NCI-H510A treated with DMSO at 0.1 percent for 48 hours (cell line): ENCODE measurements at places on chromosomes 4 and X.
A peak's percentile ranks its signal among the peaks of the same experiment; 100 is the strongest.

- no peak for DNase-seq
Observed at GRCh38 chr4:173450281-173450680, 51.4 kb upstream of the SCRG1 start.

DNA sequence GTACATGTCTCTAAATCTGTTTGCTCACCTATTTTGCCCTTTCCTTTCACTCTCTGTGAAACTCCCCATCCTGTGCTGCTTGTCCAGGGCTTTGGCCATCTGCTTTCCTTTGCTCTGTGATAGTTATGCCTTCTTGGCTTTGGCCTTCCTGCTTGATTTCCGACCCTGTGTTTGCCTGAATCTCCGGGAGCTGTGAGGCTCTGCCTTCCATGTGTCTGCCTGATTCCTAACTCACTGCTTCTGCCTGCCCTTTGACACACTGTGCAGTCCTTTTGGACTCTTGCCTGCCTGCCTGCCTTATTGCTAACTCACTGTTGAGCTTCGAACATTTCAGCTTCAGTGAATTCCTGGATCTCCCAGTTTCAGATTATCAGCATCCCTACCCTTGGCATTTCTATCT is 143.1 kb downstream of the C4orf33 start:
- no peak for DNase-seq

DNA sequence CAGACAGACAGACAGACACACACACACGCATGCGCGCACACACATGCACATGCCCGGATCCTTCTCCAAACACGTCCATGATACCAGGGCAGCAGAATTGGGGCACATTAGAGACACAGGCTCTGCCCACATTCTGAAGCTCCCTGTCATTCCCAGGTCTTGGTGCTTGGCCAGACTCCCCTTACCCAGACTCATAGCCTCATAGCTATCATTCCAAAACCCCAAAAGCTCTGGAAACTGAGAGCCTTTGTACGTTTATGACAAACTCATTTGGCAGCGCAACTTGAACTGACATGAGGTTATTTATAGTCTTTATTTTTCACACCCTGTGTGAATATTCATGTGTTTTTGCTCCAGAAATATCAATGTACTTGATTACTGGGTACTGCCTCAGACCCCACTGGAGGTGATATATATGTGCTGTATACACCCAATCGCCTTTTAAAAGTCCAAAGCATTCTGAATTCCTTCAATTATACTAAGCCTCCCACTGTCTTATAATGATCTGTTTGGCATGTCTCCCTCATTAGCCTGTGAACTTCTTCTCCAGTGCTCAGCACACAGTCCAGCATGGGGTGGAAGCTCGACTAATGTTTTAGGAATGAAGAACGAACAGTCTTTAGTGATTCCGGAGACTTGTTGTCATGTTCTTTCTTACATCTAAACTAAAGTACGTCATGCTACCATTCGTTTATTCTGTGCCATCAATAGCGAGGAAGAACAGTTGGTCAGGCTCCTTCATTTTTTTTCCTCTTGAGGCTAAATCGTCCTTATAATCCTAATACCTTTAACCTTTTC is 45.0 kb downstream of the RTL9 start:
- no peak for DNase-seq

GRCh38 chr4:8606476-8606875 is 13.9 kb downstream of the CPZ start:
- no peak for DNase-seq

DNA sequence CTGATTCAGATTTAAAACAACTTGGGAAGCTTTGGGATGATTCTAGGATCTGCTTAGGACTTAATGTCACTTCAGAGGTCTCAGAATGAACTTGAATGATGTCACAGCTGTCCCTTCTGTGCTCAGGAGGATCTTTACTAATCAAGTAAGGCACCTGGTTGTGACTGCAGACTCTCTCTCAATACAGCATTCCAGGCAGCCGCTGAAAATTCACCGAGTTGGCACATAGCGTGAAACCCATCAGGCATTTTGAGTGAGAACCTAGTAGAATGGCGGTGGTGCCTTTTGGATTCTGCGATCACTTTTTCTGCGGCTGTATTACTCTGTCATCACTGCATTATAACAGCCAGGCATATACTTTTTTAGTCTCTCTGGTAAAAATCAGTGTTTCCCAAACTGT is 16.5 kb downstream of the SNX25 start:
- no peak for DNase-seq

DNA sequence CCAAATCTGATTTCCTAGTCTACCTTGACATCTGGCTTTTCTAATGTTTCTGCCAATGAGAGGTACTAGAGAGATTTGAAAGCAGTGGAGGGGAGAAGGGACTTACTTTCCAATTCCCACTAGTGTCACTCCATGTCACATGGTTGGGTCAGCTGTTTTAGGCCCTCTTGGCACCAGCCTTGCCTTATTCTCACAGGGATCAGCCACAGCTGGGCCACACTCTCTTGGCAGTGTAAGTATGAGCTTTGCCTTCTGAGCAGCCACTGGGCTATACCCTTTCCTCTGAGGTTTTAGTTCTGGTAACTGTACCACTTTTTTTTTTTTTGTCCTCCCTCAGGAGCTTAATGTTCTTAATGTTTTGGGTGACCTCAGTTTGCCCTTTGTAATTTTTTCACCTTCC is 10.2 kb upstream of the ADH1C start:
- DNase-seq, result no peak

GRCh38 chr4:7068883-7069282 is 1.0 kb upstream of the GRPEL1 start:
- no peak for DNase-seq

GRCh38 chrX:153564047-153564606 is 34.8 kb downstream of the CCNQ start:
- no peak for DNase-seq

DNA sequence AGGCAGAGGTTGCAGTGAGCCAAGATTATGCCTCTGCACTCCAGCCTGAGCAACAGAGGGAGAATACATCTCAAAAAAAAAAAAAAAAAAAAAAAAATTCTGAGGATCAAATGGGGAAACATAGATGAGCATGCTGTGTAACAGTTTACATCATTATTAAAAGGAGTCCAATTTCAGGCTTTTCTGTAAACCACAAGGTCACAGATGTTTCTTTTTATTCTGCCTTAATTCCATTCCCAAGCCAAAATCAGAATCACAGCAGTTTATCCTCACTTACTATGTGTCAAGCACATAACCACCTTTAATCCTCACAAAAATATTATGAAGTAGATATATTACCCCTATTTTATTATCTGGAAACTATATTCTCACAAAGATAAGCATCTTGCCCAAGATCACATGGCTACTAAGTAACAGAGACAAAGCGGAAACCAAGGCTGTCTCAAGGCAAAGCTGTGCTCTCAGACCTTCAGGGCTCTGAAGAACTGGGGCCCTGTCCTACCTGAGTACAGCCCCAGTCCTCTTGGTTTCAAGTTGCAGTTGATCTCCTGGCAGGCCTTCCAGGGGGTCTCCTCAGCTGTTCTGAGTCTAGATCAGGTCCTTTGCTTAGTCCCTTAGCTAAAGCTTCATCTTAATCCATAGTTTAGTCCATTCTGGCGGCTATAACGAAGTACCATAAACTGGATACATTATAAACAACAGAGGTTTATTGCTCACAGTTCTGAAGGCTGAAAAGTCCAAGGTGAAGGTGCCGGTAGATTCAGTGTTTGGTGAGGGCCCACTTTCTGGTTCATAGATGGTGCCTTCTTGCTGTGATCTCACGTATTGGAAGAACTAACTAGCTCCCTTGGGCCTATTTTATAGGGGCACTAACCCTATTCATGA is 141.3 kb downstream of the PALLD start:
- DNase-seq, result no peak

DNA sequence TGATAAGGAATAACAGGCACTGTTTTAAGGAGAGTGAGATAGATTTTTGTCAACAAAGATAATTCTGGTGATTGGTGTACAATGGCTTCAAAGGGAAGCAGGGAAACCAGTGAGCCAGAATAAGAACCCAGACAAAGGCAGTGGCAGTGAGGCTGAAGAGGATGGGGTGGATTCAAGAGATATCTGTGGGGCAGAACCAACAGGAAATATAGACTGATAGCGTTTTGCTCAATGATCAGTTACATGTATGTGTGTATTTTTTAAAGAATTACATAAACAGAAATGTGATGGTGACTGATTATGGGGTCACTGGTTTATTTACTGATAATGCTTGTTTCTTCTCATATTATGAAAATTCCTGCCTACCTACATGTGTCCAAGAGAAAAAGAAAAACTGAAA is 66.4 kb downstream of the AMMECR1 start:
- no peak for DNase-seq

DNA sequence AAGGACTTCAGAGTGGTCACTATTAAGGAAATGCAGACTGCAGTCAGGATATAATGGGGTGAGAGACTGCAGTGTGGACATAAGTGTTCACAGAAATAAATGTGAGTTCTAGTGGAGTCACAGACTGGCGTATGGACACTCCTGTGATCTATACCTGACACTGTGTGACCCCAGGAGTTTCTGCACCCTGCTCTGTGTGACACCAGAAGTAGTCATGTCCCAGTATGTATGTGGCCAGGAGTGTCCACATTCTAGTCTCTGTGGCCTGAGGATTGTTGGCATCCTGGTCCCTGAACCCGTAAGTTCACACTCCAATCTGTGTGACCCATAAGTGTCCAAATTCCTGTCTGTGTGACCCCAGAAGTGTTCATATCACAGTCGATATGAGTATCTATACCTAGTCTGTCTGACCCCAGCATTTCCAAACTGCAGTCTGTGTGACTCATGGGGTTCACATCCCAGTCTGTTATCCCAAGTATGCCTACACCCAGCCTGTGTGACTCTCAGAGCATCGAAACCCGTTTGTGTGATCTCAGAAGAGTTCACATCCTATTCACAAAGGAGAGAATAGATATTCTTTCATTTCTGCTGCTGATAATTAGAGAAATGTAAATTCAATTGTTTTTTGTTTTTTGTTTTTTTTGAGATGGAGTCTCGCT is 16.3 kb downstream of the WDR13 start:
- no peak for DNase-seq

DNA sequence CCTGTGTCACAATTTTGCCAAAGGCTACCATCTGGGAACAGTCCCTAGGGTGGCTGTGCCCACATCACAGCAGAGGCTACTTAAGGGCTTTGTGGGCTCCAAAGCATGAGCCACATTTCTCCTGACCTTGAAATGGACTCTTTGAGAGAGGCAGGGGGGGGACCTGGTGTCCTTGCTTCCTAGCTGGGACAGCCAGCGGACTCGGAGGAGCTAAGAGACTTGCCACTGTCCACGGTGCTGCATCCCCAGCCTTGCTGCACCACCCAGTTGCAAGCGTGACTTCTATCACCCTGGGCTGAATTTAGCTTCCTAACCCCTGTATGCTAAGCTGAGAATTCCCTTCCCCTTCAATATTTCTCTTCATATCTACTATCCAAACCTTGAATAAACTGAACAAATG is 99.0 kb downstream of the PHKA2 start:
- no peak for DNase-seq

DNA sequence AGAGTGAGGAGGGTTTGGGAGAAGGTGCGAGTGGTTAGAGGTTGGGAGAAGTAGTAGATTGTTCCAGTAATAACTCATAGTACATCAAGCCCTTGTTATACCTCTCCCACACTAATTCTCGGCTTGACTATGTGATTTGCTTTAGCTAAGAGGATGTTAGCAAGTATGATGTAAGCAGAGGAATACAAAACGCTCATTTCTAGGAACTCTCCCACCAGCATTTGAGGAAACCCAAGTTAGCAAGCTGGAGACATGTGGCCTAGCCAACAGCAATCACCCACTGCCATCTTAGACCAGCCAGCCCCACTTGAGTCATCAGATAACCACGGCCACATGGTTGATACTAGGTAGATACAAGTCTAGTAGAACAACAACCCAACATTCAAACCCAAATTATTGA is 14.2 kb downstream of the FTHL17 start:
- DNase-seq, result no peak

GRCh38 chrX:109351557-109351956 is 130.3 kb downstream of the GUCY2F start:
- DNase-seq, result no peak

- no peak for DNase-seq
Observed at GRCh38 chr4:79088946-79089691, 149.9 kb upstream of the PAQR3 start.

DNA sequence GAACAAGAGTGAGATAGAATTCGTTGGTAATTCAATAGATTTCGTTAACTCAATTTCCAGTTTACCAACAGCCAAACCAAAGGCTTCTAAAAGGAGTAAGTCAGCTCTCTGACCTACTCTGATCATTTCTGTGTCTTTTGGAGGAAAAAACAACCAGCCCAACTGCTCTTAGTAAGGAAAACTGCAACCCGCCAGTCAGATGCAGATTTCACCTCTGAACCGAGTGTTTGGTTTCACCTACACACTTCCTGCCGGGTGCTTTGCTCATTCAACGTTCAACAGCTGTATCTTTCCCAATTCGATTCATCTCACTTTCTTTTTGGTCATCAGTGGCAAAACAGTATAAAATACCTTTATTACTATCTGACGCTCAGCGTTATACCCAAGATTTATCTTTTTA is 24.5 kb downstream of the TMSB4X start:
- DNase-seq, result no peak

- DNase-seq, result no peak
Observed at GRCh38 chr4:29565256-29565655, 1154.9 kb upstream of the PCDH7 start.

DNA sequence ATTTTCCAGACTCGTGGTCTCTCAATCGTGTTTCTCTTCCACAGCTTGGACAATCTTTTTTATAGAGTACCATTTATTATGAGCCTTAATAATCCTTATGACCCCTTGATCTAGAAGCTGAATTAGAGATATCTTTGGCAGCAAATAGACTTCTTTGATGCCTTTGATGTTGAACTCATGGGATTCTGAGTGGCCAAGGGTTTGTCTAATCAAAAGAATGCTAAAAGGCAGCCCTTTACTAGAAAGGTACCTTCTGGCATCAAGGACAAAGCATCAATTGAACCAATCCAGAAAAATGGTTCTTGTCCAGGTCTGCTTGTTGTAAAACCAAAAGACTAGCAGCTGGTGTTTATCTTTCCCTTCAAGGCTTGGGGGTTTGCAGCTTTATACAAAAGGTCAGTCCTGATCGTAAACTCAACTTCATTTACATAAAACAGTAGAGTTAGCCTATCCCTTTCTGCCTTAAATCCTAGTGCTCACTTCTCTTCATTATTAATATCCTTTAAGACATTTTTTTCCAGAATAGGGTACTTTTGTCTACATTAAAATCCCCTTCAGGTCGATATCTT is 411.3 kb downstream of the FAT4 start:
- DNase-seq, result no peak

GRCh38 chrX:101206471-101206870 is 13.1 kb upstream of the DRP2 start:
- peak; percentile 38 for DNase-seq

DNA sequence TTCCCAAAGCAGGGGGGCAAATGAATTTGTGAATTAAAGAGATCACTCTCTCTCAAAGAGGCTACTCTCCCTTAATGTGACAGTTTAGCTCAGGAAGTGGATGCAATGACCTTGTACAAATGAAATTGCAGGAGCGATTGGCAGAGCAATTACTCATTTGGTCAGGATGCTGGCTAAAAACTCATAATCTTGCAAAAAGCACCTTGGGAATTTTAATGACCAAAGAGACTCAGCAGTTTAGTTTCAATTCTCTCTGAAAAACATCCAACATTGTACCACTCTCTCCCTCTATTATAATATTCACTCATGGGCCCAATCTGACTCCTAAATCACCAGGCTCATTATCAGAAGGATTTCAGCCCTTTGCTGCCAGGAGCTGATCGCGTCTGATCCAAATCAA is 26.1 kb downstream of the PDGFC start:
- no peak for DNase-seq

- peak; percentile 52 for DNase-seq
Observed at GRCh38 chr4:138188406-138189084, 53.6 kb downstream of the SLC7A11 start.
